ENCODE measurements at places on chromosomes 11 and 22.
A peak's percentile ranks its signal among the peaks of the same experiment; 100 is the strongest.

DNA sequence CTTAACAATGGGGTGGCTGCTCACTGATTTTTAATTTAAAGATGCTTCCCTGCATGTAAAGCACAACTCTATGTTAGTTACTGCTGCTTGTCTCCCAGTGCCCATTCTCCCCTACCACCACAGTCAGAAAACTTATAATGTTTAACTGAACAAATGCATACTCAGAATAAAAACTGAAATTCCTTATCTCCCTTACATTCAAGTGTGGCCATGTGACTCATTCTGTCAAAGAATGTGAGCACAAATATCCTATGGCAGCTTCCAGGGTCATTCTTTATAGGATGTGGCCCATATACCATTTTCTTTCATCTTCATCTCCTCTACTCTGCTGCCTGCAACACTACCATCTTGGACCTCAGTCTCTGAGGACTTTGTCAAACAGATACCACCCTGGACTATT is 374.8 kb downstream of the DYNC2H1 start:
- no peak for DNase-seq

DNA sequence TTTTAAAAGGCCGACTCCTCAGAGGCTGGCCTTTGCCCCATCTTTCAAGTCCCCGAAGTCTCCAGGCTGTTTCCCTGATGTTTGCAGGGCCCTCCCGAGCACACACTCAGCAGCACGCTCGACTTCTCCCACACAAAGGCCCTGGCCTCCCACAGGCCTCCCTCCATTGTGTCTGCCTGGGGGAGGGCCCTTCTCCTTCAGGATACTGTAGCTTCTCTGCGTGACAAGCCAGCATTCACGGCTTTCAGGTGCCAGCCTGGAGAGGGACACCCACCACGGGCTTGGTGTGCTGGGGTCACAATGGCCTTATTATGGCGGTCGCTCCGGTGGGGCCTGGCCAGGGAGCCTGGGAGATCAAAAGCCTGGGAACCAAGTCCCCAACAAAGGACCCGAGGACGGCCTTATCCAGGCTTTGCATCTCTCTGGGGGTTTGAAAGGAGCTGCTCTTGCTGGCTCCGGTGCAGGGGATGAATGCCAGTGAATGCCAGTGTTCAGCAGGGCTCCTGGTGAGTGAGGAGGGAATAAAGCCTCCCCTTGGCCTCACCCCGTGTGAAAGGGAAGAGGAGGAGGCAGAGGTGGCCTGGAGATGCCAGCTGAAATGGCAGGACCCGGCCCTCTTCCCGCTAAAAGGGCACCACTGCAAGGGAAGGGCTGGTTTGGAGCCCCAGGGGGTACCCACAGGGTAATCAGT is 55.0 kb downstream of the TRAF6 start:
- DNase-seq: peak; percentile 81

GRCh38 chr11:60950933-60951605 is 907 bp downstream of the SLC15A3 start:
- no peak for DNase-seq

DNA sequence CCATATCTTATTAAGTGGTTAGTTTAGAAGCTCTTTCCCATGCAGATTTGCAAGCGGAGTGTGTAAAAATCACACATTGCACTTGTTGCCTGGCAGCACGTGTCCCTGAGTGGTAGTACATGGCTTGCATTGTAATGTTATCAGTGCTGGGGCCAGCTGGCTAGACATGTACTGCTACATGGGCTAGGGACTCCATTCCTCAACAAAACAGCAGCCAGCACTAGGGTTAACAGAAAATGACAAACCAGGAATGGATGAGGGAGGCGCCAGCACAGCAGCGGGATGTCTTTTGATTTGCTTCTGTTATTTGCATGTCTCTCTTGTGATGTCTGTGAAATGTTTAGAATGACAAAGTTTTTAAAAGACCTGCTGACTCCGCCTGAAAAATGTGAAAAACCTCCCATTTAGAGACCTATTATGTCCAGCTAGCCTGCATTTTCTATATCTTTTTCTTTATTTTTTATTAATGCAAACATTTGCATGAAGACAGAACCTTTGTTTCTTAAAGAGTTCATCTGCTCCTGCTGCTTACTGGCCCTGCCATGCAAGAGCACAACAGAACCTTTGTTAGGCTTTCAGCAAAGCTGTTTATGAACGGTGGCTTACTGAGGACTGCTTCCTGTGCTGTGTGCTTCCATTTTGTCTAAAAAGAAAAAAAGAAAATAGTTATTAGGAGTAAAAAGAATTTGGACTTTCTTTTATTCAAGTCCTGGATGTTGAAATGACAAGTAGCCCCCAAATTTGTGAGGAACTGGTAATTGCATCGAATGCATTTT is 40.7 kb downstream of the CSTPP1 start:
- peak; percentile 44 for DNase-seq

DNA sequence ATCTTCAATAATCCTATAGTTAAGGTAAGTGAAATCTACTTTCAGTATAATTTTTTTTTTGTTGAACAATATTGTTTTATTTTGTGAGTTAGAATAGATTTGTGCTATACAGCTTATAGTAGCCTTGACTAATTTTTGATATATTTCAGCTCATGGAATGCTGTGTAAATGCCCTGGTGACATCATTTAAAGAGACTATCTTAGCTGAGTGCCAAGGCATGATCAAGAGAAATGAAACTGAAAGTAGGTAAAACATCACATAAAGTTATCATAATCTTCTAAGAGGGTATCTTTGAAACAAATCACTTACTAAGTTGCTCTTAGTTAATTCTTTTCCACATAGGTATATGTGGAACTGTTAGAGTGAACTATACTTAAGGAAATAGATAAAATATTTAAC is 51.4 kb upstream of the ACAT1 start:
- DNase-seq: no peak

GRCh38 chr11:111777094-111778046 is 11.2 kb upstream of the PPP2R1B start:
- no peak for DNase-seq

GRCh38 chr11:45468267-45468856 is 182.2 kb upstream of the SYT13 start:
- DNase-seq: no peak

GRCh38 chr11:45423036-45423435 is 136.9 kb upstream of the SYT13 start:
- no peak for DNase-seq

DNA sequence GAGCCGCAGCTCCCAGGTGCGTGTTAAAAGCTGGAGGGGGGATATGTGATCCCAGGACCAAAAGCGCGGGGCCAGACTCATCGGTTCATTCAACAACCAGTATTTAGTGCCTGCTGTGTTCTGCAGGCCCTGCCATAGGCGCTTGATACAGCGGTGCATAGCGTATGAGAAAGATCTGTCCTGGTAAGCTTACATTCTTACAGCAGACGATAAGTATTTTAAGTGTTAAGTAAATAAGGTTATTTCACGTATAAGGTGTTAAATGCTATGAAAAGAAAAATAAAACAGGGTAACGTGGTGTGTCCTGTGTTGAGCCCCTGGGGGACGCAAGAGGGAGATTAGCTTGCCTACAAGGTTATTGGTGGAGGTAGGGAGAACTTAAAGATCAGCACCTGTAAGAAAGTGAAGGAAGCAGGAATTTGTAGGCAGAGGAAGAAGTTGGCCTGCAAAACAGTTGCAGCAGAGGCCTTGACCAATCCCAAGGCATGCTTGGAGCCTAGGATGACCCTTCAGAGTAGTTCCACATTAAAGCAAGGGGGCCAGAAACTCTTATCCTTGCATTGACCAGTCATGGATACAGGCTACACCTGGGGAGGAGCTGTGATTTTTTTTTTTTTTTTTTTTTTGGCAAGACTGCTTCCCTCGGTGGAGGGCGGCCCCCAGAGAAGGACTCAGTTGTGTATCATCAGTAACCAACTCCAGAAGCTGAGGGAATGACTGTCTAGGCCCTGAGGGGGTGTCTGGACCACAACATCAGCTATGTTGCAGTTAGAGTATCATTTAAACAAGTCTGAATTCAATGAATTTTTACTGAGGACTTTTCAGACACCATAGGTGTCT is 487 bp upstream of the LIPT2 start:
- no peak for DNase-seq

DNA sequence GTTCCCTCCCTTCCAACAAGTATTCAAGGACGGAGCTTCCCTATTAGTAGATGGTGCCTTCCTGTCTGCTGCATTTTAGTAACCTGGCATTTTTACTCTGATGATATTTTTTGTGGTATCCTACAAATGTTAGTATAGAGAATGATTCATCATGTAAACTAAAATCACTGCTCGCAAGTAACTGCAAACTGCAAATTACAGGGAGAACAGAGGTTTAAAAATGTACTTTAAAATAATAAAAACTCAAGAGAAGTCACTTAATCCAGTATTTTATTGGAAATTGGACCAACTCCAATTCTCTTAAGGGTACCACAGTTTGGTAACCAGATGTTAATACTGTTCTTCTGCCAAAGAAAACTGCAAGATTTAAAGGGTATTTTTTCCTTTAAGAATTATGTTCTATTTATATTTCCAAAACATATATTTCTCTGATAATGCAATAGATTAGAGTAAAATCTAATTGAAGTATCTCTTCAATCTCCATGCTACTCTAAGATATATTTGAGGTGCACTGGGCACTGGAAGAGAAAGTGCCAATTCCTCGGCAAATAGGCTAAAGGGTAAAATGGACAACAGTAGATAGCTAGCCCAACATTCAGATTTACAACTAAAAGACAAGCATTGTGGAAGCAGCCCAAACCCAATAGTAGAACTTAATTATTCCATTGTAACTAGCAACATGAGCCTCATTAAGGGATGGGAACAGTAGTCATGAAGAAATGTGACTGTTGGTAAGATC is 298.0 kb downstream of the TTC28 start:
- no peak for DNase-seq

GRCh38 chr11:133784359-133784758 is 61.0 kb downstream of the SPATA19 start:
- no peak for DNase-seq

- no peak for DNase-seq
Observed at GRCh38 chr11:72446929-72447769, 12.8 kb upstream of the CLPB start.

- DNase-seq: no peak
Observed at GRCh38 chr22:49554741-49555140, 272.9 kb downstream of the BRD1 start.

DNA sequence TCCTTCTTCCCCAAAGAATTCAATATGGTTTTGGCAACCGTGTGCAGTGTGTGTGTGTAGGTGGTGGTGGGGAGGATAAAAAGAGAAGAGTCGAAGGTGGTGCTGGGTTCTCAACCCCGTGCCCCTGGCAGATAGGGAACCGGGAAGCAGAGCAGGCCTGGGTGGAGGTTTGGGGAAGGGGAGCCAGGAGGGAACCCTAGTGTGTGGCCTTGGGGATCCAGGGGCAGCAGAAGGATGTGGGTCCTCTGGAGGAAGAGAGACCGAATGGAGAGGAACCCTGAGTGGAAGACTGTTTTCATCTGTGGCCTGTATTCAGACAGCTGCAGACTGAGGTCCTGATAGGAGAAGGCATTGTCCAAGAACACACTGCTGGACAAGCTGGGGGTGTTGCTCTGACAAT is 73.3 kb upstream of the B3GAT1 start:
- DNase-seq: no peak

DNA sequence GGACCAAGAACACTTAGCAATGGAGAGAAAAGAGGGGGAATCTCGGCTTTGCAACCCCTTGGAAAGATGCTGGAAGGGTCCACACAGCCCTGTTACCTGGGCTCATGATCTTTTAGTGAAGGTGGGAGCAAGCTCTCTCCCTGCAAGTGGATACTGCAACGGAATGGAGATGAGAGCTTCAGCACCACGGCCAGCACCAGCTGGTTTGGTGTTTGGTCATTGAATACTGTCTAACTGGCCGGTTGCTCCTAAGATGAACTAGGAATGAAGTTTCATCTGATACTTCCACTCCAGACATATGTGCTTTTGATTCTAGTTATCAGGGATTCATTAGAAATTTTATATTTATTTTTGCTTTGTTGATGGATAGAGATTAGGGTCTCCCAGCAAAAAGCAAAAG is 16.3 kb downstream of the HTR3A start:
- DNase-seq: no peak

GRCh38 chr22:22241554-22241898 is 3.1 kb upstream of the VPREB1 start:
- DNase-seq: no peak

- no peak for DNase-seq
Observed at GRCh38 chr22:45863981-45864751, 112.8 kb downstream of the WNT7B start.

DNA sequence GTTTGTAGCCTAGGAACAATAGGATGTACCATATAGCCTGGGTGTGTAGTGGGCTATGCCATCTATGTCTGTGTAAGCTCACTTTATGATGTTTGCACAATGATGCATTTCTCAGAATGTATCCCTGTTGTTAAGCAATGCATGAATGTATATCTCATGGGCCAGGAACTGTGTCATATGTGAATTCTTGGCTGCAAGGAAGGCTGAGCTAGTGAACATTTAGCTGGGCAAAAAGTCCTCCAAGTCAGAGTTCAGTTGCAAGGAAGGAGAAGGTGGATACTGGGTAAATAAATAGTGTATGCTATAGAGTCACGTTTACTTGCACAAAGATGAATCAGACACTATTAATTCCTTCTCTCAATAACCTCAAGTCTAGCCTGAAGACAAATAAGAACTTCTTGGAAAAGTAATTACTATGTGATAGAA is 136.1 kb downstream of the EHF start:
- no peak for DNase-seq

- no peak for DNase-seq
Observed at GRCh38 chr11:128908391-128909246, 17.5 kb downstream of the KCNJ5 start.

DNA sequence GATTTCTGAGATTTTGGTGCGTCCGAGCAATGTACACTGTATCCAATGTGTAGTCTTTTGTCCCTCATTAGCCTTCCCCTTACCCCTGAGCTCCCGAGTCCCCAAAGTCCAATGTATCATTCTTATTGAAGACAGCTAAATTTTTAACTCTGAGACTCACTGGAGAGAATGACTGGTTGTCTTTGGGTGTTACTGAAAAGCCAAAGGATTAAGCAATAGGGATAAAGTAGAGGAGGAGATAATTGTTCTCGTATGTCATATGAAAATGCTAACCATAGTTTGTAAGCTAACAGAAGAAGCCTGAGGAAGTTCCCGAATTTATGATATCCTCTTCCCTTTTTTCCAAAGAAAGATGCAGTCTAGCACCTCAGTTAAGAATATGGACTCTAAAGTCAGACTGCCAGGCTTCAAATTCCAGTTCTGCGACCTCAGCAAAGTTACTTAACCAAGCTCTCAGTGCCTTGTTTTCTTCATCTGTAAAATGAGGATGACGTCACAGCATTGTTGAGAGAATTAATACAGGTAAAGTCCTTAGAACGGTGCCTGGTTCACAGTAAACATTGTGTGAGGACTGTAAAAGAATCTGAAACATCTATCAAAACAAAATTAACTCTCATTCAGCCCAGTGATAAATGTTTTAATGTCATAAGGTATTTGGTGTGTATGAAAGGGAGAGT is 1.6 kb upstream of the MSANTD2 start:
- DNase-seq: no peak

- no peak for DNase-seq
Observed at GRCh38 chr22:26568207-26568706, 21.7 kb downstream of the TPST2 start.

DNA sequence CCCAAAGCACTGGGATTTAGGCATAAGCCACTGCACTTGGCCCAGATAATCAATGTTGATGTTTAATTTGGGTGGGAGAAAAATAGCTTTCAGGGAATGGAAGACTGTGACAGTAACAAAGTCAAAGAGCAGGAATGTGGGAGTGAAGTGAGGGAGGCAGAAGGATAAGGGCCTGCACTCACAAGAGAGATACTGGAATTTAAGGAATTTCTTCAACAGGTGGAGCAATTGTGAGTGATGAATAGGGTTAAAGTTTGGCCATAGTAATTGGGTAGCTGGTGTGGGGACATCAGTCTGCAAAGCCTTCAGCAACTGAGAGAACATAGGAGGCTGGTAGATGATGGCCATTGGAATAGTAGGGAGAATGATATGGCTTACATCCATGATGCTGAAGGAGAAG is 8.6 kb upstream of the APBB1 start:
- DNase-seq: no peak
